ENCODE measurements at places on chromosomes 3 and 15.

DNA sequence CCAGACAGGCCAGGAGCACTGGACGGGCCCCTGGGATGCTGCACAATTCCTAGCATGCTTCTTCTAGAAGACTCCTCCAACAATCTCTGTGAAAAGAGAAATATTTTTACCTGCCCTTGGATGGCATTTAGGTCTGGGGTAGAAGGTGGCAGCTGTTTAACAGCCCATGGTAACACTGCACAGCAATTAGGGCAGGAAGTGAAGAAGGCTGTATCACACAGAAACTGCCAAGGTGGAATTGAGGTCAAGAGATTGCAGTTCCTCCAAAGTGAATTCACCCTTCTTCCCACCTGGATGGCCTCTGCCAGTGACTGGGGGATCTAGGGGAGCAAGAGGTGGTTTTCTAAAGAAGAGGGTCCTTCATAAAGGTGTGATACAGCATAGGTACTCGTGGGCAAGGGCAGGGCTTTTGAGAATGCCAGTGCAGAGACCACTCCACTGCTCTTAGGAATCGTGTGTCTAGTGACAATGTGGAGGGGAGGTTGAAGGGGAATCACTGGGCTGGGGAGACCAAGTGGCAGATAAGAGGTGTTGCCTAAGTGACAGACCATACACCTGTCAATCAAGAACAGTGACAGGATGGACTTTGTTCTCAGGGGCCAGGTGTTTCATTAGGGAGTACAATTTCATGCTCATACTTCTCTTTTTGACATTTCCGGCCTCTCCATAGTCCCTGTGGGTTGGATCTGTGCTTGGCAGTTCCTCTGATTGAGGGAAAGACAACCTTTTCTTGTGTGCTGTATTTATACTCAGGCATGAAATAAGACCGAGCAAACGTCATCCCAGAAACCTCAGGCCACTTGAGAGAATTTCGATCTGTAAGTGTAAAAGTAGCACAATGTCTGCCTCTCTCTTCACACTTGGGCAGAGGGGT is 83.5 kb upstream of the BCL6 start:
- no peak for DNase-seq

GRCh38 chr3:12046406-12046805 is 42.2 kb downstream of the SYN2 start:
- peak; percentile 72 for DNase-seq

DNA sequence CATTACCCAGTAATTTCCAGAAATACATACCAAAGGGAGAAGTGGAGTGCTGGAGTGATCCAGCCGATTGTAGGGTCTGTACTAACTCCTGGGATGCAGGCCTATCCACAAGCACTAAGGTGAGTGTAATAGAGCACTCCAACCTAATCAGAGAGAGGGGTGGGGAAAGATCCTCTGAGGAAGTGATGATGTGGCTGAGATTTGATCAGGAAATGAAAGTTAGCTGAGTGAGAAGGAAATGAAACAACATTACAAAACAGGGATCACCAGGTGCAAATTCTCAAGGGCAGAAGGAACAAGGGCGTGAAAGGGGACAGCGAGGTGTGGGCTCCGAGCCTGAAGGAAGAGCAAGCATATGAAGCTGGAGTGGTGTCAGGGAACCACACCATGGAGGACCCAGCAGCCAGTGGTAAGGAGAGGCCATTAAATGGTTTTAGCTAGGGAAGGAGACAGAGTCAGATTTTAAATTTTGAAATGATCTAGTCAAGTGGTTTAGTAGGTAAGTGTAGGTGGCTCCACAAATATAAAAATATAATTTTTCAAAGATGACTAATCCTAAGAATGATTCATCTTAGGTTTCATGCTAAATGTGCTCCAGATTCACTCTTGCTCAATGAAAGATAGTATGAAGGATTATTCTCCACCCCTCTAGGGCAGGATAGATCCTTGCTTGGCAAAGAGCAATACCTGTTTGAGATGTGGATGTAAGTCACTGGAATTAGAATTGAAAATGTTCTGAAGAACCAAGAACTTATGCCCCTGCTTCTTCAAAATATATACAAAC is 348.7 kb downstream of the TBL1XR1 start:
- no peak for DNase-seq

GRCh38 chr3:98565237-98565643 is 28.2 kb downstream of the CPOX start:
- DNase-seq: no peak

GRCh38 chr3:10192953-10193691 is 28.4 kb downstream of the IRAK2 start:
- no peak for DNase-seq

- no peak for DNase-seq
These were observed 104.2 kb downstream of the CORO2B start for GRCh38 chr15:68683026-68683425.

DNA sequence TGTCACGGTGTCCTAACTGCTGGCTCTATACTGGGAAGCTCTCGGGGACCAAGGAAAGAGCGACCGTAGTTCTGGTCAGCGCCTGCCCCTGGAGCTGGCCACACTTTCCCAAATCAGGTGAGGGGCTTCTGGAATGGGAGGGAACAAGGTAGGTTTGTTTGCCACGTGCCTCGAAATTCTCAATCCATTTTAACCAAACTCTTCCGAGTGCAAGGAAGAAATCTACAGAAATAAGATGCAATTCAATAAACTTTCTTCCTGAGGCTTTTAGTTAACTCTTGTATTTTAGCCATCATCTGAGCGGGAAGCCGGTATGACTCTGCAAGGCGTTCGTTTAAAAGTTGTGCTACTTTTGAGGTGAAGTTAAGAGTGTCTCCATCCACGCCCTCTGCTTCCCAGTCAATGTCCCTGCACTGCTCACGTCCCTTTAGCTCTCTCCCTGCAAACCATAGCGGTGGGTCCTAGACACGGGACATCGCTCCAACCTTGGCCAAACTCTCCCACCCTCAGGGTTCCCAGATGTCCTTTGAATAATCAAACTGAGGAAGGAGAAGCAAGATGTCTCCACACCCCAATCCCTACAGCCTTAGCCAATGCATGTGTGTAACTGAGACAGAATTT is 597 bp downstream of the AGTR1 start:
- no peak for DNase-seq

- DNase-seq: no peak
These were observed 95.9 kb downstream of the TMEM266 start for GRCh38 chr15:76155731-76156130.

DNA sequence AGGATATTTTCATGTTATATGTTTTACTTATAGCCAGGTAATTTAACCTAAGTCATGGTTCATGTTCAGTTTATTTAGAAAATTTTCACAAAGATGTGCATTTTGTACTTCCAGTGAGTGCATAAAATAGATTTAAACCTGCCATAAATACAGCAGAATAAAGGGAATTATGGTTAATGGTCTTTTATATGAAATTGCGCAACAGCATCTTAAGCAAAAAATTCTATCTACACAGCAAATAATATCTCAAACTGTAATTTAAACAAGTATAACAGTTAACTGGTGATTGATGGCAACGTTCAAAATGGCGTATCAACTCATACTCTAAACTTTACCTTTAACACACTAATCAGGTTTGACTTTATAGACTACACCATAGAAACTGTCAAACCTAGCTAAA is 97.6 kb downstream of the ROBO1 start:
- no peak for DNase-seq

DNA sequence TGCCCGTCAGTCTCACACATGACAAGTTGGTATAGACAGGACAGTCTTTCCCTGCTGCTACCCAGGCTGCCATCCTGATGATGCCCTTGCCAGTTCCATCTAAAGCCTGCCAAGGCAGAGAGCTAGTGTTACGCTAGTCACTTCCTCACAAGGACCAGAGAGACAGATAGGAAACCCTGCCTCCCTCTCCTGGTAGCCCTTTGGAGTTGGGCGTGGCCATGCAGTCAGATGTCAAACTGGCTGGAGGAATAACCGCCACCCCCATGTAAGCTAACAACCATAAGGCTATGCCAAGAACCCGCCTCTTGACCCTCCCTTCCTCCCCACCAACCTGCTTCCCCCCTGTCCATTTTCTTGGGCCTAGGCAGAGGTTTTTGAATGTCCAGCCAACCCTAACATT is 2.8 kb downstream of the TMEM115 start:
- no peak for DNase-seq

DNA sequence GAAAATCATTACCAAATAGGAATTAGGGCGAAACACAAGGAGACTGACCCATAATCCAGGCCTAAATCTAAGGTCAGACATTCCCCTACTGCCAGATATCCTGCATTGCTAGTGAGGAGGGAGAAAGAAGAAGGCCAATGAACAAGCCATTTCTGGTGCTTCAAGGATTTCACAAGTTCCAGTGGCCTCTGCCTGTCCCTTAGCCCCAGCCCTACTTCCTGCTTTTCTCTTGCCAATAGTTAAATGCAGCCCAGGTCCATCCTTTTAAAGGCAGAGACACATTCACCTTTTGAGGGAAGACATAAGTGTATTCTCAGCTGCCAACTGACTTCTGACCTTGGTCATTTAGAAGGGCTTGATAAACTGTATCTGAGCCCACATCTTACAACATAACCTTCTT is 135.8 kb downstream of the ZNF621 start:
- no peak for DNase-seq

DNA sequence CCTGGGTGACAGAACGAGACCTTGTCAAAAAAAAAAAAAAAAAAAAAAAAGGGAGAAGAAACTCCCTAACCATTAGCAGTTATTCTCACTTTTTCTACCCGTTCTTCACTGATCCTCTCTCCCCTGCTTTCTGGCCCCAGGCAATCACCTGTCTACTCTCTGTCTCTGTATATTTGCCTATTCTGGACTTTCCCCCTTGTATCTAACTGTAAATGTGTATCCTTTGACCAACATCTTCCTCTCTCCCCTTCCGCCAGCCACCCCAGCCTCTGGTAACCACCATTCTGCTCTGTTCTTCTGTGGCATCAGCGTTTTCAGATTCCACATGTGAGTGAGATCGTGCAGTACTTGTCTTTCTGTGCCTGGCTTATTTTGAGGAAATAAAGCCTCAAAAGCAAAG is 6.9 kb downstream of the CYFIP1 start:
- DNase-seq: peak; percentile 77

- DNase-seq: peak; percentile 42
These were observed 22.2 kb downstream of the ALDH1A2 start for GRCh38 chr15:58043192-58043903.

GRCh38 chr3:87167628-87168456 is 59.3 kb upstream of the CHMP2B start:
- peak; percentile 83 for DNase-seq

DNA sequence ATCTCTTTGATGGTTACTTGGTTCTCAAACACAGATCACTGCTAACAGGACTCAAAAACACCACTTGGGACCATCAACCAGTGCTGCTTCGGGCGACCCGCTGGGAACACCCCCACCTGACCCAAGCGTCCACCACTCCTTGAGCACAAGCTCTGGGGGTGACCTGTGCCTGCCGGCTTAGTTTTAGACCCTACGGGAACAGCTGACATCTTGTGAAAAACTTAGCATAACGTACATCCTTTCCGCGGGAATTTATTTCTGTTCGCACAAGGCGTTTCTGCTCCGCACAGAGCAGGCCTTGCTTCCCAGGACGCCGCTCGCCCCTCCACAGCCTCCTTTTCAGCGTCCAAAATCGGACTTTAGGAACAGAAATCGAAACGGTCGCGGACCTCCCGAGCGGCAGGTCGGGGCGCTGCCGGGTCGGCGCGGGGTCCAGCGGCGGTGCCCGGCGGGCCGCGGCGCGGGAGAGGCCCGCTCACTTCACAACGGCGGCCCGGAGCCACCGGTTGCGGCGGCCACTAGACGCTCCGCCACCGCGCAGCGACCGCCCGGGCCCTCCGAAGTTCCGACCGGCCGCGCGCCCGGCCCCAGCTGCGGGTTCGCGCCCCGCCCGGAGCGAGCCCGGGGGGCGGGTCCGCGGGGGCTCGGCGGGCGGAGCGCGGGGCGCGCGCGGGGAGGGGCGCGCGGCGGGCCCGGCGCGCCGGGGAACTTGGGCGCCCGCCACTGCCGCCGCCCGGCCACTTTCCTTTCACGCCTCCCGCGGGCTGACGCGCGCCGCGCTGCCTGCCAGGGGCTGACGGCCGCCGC is 959 bp downstream of the SFMBT1 start:
- peak; percentile 43 for DNase-seq

GRCh38 chr3:179446501-179446900 is 4.8 kb downstream of the GNB4 start:
- no peak for DNase-seq

DNA sequence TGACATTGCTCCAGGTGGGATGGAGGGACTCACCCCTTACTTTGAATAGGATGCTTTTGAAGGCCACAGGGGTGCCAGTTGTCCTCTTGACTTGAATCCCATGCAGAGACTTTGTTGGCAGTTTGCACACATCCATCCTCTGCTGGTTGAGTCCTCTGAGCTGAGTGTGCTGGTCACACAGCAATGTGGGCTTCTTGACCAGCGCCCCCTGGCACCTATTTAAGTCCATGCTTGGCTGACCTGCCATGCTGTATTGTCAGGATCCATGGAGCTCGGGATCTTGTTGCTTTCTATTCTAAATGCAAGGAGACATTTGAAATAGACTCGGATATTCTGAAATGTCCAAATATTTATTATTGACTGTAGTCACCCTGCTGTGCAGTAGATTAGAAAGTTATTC is 19.8 kb downstream of the RAB7A start:
- DNase-seq: no peak

- no peak for DNase-seq
These were observed at the start of gene EBLN2 for GRCh38 chr3:73061416-73061815. Gene EBLN2 (plus strand): TSS chr3:73061659. CDS start chr3:73062082, 423 bp downstream.

DNA sequence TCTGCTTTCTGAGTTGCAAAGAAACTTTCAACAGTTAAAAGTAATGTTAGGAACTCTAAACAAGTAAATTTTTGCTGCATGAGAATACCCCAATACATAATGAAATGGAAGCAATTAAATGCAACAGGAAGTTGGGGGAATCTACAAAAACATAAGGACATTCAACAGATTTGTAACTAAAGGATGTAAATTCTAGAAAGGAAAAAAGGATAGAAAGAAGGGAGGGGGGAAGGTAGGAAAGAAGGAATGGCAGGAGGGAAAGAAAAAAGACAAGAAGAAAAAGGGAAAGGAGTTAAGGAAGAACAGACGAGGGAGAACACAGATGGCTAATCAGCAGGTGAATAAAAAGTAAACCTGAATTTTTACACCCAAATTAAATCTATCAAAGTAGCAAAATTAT is 22.3 kb upstream of the ANP32A start:
- no peak for DNase-seq

DNA sequence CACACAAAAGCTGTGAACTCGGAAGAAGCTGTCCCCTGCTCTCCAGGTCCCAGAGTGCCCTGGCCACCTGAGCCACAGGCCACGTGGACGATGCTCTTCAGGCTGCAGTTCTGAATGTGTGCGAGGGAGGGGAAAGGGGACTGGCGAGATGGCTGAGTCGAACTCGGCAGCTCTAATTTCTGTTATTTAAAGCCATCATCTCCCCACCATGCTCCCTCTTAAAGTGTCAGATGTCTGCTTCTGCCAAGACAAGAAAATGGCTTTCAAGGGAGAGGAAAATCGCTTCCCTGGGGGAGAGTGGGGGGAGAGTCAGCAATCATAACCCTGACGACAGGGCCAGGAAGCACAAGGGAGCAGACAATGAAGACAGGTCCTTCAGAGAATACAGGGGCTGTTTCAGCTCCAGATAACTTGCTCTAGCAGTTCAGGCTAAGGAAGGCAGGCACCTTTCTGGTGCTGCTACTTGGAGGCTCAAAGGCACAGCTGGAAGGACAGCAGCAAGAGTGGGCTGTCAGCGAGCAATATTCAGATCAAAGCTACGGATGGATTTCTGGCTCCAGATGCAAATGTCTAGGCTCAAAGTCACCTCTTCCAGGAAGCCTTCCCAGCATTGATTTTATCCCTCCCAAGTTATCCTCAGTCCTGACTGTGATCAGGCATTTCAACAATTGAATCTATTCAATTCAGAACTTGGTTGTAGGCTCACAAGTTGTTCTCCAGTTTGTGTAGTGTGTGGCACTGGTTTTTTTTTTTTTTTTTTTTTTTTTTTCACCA is 15.5 kb upstream of the CCDC33 start:
- DNase-seq: no peak
